ENCODE measurements at places on chromosomes 1 and 21. TPM values are rescaled to one million over a fixed set of nuclear protein-coding genes. Genes with fewer than 3 reads are reported as not detected.

- no peaks in the 10 kb centered on the region for H3K36me3 ChIP-seq
- no peak for DNase-seq
- no peak overlapping the region for H3K27ac ChIP-seq
- H3K27me3 ChIP-seq, result peaks cover 20% of the 10 kb centered on the region
- peaks cover 7% of the 10 kb centered on the region for H3K4me1 ChIP-seq
Observed at GRCh38 chr1:155197901-155198546, 9.7 kb downstream of the THBS3 start.

GRCh38 chr1:86489242-86489878 lies 20.6 kb downstream of the CLCA1 start:
- DNase-seq, result no peak
- H3K27me3 ChIP-seq, result no peaks in the 10 kb centered on the region
- no peak overlapping the region for H3K27ac ChIP-seq
- no peaks in the 10 kb centered on the region for H3K36me3 ChIP-seq
- H3K4me1 ChIP-seq, result peaks cover 4% of the 10 kb centered on the region
- H3K4me3 ChIP-seq, result no peak overlapping the region

GRCh38 chr1:116390195-116390594 lies 17.2 kb downstream of the ATP1A1 start:
- peaks cover 4% of the 10 kb centered on the region for H3K4me1 ChIP-seq
- no peak overlapping the region for H3K4me3 ChIP-seq
- H3K36me3 ChIP-seq, result peaks cover 13% of the 10 kb centered on the region
- H3K27ac ChIP-seq, result no peak overlapping the region

Gene FCGR3B
- not detected for total RNA-seq

DNA sequence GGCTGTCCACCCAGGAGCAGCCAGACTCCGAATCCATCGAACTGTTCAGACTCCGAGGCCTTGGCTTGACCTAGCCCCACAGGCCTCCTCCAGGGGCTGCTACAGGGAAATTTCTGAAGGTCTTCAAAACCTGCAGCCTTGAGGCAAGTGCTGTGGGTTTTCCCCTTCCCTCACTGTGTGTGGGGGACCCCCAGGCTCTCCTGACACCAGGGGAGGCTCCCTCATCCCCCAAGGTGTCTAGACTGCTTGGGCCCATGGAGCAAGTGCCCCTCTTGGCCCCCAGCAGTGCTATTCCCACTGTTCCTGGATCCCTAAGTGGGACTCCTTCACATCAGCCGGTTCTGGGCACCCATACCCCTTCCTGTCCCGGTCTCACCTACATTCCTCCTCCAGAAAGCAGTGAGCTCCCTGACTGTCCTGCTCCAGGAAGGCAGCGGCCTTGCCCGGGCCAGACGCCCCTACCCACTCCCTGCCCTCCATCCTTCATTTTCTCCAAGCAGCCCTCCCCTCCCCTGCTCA lies 814 bp downstream of the PAQR7 start:
- H3K27ac ChIP-seq, result no peak overlapping the region
- no peaks in the 10 kb centered on the region for H3K36me3 ChIP-seq
- peaks cover 3% of the 10 kb centered on the region for H3K4me1 ChIP-seq
- H3K4me3 ChIP-seq, result peak overlapping the region; percentile 91
- H3K27me3 ChIP-seq, result peaks cover 4% of the 10 kb centered on the region

Gene GNG4
- total RNA-seq, result 124 TPM

DNA sequence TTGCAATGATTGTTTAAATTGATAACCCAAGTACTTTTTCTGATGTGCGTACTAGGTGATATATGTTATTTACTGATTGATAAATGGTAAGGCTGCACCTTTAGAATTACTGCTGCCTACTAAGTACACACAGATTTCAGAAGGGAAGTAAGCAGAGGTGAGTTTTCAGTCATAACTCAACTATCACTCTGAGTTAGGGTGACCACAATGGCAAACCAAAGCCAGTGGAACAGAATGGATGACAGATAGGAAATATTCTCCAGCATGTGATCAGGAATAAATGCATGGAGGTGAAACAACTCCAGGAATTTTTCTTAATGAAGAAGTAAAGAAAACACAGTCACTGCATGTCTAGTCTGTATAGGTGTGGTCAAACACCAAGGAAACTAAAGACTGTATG lies 7.5 kb upstream of the KCNJ15 start:
- no peak overlapping the region for H3K27ac ChIP-seq
- H3K4me3 ChIP-seq, result no peak overlapping the region
- no peaks in the 10 kb centered on the region for H3K36me3 ChIP-seq
- no peak for DNase-seq
- peaks cover 4% of the 10 kb centered on the region for H3K27me3 ChIP-seq

Gene ARHGEF16
- total RNA-seq, result 0.34 TPM

- H3K4me3 ChIP-seq, result no peak overlapping the region
- no peaks in the 10 kb centered on the region for H3K36me3 ChIP-seq
- H3K27ac ChIP-seq, result no peak overlapping the region
- H3K27me3 ChIP-seq, result peaks cover 5% of the 10 kb centered on the region
Observed at GRCh38 chr1:208278638-208279037, 34.5 kb upstream of the PLXNA2 start.
